ENCODE measurements at places on chromosomes 7 and 10.

DNA sequence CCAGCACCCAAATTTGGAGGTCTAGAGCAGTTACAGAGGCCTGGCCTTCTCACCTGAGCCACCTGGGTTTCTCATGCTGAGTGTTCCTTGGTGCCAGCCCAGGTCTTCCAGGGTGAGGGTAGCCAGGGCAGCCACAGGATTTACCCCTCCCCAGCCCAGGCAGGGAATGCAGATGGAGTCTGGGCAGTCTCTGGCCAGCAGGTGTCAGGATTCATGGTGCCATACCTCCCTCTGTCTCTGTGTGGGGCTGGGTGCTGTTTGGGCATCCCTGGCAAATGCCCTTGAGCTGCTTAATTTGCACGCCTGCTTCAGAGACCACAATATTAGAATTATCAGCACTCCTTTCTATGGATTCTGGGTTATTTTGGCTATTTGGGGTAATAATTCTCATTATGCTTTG lies 246.7 kb downstream of the GFRA1 start:
- no peak for DNase-seq

DNA sequence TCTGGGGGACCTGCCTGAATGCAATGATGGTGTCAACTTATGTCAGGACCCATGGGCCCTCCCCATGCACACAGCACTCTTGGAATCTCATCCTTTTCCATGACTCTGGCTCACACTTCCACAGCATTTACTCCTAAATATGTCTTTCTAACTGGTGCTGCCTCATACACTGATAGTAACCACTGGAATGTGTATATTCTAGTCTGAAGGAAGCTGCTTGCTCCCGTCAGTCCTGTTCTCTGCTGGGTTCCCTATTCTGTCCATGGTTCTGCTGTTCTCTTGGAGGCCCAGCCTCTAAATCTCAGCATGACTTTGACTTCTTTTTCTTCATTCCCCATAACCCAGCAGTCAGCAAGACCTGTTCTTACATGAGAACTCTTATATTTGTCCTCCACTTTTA lies 1055.1 kb downstream of the KCNMA1 start:
- no peak for DNase-seq

GRCh38 chr10:48251152-48251524 lies 23.4 kb downstream of the FRMPD2 start:
- no peak for DNase-seq

DNA sequence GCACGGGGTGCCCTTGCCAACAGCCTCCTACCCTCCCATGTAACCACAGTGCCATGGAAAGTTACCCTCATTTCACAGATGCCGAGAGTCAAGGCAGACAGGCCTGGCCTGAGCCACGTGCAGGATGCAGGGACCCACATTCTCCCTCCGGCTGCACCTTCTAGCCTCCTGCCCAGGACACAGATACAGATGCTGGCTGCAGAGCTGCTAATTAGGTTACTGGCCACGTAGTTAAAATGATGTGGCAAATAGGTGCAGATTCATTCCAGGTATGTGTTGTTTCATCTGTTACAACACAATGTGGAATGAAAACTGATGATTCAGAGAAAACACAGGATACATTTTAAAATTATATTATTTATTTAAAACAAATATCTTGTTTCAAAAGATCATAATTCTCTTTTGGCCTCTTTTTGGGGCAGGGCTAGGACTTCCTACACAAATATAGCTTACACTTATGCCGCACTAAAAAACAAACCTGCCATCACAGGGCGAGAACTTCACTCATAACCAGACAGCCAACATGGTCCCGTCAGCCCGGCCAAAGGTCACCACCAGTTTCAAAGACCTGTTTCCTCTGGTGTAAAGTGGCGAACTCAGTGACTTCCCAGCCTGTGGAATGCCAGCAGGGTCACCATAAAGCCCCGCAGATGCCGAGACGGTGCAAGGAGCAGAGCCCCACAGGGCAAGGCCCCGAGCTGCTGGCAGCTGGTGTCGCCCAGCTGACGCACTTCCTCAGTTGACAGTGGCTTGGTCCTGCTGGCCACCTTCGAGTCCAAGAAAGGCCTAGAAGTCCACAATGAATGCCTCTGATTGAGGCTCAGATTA lies 83.5 kb downstream of the TNS3 start:
- no peak for DNase-seq

DNA sequence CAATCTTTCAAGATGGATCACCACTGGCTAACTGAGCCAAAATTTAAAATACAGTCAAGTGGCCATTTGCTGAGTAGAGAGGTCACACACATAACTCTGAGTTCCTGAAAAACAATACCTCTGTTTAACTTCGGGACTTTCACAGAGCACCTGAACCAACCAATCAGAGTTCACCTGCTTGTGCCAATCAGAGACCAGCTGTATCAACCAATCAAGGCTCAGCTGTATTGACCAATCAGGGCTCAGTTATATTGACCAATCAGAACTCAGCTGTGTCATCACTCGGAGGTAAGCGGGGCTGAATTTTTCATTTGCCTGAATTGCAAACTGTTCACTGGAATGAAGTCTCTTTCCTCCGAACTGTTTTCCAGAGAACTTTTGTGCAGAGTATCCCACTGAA lies 10.0 kb upstream of the CPXM2 start:
- DNase-seq, result no peak

- no peak for DNase-seq
Observed at GRCh38 chr7:147912946-147913638, 677.5 kb upstream of the C7orf33 start.

Data from stimulated activated CD4-positive, alpha-beta T cell treated with anti-CD3 and anti-CD28 coated beads, Interleukin-1b, Interleukin-23, amount 100 ng/mL, for 4 hours (primary cell).